ENCODE measurements at places on chromosomes 4 and X.

GRCh38 chr4:99436976-99437722 lies 2.0 kb upstream of the ADH7 start:
- DNase-seq = no peak

- DNase-seq = no peak
Measured at GRCh38 chr4:27096142-27096824, 235.6 kb downstream of the STIM2 start.

DNA sequence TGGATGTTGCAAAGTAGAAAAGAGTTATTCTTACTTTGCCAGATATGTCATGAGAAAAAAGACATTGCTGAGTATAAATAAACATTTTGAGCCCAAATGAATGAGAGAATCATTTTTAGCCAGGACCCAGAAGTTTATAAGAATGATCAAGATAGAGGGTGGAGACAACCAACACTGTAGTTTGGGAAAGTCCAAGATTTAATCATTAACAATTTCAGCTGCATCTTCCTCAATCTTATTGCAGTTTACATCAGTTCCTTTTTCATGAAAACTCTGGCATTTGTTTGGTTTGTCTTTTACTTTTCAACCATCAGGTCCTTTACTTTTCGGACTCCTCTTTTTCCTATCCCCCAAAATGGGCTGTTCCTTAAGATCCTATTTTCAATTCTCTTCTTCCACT lies 645.9 kb downstream of the ANKRD50 start:
- DNase-seq = no peak

- DNase-seq = peak; percentile 23
Measured at GRCh38 chrX:70196961-70197720, 19.9 kb downstream of the DGAT2L6 start.

- DNase-seq = no peak
Measured at GRCh38 chr4:22238742-22239141, 277.1 kb downstream of the ADGRA3 start.

- DNase-seq = no peak
Measured at GRCh38 chr4:52201715-52202114, 150.6 kb downstream of the SPATA18 start.

GRCh38 chr4:142416121-142416520 lies 430.0 kb downstream of the INPP4B start:
- no peak for DNase-seq

GRCh38 chrX:2134782-2135181 lies 366.0 kb downstream of the DHRSX start:
- no peak for DNase-seq

DNA sequence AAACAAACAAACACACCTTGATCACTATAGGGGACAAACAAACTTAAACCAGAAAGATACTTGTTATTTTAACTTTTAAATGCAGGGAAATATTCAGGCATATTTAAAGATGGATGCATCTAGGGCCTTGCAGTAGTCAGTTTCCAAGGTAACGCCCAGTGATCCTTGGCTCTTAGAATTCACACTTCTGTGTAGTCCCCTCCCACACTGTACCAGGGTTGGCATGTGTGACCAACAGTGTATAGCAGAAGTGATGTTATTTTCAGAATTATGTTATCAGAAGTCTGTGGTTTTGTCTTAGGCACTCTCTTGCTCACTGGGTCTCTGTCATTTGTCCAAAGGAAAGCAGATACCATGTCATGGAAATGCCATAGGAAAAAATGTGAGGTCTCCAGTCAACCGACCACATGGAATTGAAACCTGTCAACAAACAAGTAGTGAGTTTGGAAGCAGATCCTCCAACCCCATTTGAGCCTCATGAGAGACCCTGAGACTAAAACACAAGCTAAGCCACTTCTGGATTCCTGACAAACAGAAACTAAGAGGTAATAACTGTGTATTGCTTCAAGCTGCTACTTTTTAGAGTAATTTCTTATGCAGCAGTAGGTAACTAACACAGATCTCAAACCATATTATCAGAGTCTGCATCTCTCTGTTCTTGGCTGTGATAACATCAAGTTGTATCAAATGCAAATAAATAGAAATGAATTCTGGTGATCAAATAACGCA lies 670.3 kb downstream of the KCTD8 start:
- no peak for DNase-seq

GRCh38 chr4:116358633-116359222 lies 726.6 kb downstream of the TRAM1L1 start:
- DNase-seq = peak; percentile 3

GRCh38 chr4:10032625-10033024 lies 11.3 kb upstream of the SLC2A9 start:
- DNase-seq = no peak

GRCh38 chrX:31323658-31324057 lies 251.8 kb upstream of the FTHL17 start:
- DNase-seq = no peak

DNA sequence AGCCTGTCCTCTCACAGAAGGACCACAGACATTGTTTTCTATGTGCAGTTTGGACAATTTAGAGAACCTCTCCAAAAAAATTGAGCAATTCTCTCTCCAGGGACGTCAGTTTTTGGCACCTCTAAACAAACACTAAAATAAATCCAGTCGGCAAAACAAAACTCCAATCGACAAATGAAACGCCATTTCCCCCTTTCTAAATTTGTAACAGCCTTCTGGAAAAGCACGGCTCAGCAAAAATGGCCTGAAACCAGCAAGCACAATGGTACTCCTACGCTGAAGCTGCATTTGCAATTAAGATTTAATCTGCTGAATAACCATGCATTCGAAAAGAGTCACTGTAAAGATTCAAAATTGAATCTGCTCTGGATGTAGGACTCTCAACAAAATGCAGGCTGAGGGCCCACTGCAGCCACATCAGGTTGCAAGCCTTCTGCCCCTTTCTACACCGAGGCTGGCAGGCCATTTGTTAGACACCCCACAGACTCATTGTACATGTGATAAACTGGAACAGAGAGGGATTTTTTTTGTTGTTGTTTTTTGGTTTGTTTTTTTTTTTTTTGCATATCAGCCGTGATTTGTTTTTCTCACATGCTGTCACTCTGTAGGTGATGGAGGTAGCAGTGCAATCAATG lies 79.9 kb upstream of the MAP3K15 start:
- no peak for DNase-seq

- DNase-seq = no peak
Measured at GRCh38 chrX:139559383-139560042, 29.0 kb downstream of the F9 start.

- DNase-seq = no peak
Measured at GRCh38 chrX:150438165-150438564, 75.0 kb downstream of the MAMLD1 start.

DNA sequence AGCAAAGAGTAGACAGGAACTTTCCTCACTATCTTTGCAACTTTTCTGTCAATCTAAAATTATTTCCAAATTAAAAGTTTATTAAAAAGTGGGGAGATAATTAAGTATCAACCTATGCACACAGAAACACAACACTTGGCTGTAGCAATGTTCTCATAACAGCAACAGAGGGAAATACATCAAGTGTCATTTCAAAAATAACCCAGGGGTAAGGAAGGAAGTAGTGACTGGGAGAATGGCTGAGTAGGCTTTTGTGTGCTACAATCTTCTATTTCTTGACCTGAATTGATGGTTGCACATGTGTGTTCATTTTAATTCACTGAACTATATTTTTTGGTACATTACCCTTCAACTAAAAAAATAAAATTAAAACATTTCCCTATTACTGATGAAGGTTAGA lies 67.5 kb downstream of the ABCG2 start:
- DNase-seq = no peak

GRCh38 chr4:62526671-62527070 lies 1326.5 kb downstream of the ADGRL3 start:
- no peak for DNase-seq

- DNase-seq = no peak
Measured at GRCh38 chrX:112056886-112057285, 25.7 kb downstream of the TRPC5 start.

DNA sequence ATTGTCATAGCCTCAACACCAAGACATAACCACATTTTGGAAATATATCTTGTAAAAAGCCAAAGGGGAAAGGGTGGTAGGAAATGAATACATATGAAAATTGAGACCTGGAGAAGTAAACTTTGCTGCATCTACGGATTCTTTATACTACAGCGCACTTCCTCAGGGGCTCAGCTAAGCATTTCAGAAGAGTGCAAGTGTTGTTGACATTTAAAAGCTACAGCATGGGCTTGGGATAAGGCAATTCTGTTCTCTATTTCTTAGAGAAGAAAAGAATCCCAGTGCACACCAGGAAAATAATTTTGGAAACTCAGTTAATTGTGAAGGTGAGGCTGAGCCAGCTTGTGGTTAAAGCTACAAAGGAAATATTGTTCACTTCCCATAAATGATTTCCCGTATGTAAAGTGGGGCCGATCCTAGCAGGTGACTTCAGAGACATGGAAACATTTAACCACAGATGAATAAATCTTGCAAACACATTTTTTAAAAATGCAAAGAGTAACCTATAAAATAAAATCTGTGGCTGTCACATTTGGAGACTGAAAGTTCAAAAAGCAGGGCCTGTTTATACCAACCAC lies 12.6 kb upstream of the GBA3 start:
- no peak for DNase-seq

- no peak for DNase-seq
Measured at GRCh38 chr4:56748271-56748670, 67.2 kb upstream of the HOPX start.

GRCh38 chr4:161907590-161907955 lies 256.2 kb downstream of the FSTL5 start:
- no peak for DNase-seq

DNA sequence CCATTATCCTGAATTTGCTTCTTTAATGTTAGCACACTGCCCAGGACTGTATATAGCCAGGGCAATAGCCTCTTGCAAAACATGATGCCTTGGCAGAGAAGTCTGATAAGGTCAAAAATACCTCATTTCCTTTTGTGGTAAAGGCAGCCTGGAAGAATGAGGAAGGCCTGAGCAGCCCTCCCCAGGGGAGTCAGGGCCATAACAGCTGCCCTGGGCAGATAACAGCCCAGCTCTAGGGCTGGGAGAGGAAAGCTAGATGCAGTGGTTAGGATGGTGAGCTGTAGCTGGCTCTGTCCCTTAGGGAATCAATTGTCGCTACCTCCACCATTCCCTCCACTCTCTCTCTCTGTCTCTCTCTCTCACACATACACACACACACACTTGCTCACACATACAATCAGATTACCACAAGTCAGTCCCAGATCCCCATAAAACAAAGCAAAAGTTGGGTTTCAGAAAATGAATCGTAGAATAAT lies 29.2 kb downstream of the EFHC2 start:
- DNase-seq = no peak

- peak; percentile 20 for DNase-seq
Measured at GRCh38 chr4:37891260-37892159, 626 bp downstream of the TBC1D1 start.

GRCh38 chr4:73705056-73705432 lies 35.3 kb upstream of the CXCL8 start:
- DNase-seq = no peak

GRCh38 chrX:46263494-46263893 lies 281.7 kb downstream of the ZNF674 start:
- DNase-seq = no peak

DNA sequence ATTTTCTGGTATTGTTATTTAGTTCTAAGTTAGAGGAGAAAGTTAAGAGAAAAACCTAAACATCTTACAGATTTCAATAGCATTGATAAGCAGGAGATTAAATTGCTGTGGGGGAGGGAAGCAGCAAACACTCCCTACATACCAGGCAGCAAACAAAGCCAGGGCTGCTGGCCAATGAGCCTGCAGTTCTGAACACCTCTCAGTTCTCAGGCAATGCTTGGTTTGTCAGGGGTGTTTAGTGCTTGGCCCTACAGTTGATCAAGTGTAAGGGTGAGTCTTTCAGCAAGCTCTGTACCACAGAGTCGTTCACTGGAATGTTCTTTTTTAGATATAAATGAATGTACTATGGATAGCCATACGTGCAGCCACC lies 38.6 kb downstream of the EGFL6 start:
- no peak for DNase-seq

GRCh38 chr4:8648296-8648695 lies 55.7 kb downstream of the CPZ start:
- no peak for DNase-seq

GRCh38 chr4:10180927-10181744 lies 64.5 kb upstream of the WDR1 start:
- no peak for DNase-seq

- no peak for DNase-seq
Measured at GRCh38 chr4:176896211-176896610, 103.5 kb upstream of the VEGFC start.

DNA sequence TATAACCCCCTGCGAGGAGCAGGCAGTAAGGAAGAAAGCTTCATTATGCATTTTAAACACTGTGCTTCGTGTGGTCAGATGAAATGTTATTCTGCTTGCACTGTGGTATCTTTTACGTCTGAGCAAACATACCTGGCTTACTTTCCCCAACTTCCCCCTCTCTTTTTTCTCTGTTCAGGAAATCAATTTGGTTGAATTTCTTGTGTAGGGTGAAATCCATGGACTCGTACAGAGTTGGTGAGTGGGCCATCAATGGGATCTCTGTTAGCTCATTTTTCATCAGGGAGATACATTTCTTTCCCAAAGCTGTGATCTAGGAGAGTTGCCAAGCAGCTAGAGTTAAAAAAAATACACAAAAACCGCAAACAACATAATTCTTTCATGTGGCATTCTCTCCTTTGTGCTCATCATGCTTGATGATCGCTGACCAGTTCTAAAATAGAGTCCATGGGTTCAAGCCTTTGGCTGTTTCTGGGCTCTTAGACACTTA lies 98.5 kb downstream of the FRAS1 start:
- DNase-seq = no peak

GRCh38 chr4:85149676-85150075 lies 183.2 kb upstream of the WDFY3 start:
- no peak for DNase-seq

DNA sequence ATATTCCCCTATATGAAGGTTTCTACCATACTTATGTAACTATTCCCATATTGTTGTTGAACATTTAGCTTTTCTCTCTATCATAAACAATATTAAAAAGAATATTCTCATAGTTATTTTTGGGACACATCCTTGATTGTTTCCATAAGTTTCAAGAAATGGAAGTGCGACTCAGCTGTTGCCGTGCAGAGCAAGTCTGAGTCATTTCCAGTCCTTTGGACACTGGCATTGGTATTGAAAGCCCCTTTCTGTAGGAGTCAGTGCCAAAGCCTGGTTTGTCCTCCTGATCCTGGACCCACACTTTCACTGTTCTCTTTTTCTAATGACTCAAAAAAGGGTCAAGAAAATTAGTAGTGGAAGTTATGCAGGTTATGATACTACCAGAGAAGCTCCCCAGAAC lies 108.3 kb upstream of the DIAPH2 start:
- DNase-seq = no peak
